ENCODE measurements at places on chromosomes 4 and X.
A peak's percentile ranks its signal among the peaks of the same experiment; 100 is the strongest.

DNA sequence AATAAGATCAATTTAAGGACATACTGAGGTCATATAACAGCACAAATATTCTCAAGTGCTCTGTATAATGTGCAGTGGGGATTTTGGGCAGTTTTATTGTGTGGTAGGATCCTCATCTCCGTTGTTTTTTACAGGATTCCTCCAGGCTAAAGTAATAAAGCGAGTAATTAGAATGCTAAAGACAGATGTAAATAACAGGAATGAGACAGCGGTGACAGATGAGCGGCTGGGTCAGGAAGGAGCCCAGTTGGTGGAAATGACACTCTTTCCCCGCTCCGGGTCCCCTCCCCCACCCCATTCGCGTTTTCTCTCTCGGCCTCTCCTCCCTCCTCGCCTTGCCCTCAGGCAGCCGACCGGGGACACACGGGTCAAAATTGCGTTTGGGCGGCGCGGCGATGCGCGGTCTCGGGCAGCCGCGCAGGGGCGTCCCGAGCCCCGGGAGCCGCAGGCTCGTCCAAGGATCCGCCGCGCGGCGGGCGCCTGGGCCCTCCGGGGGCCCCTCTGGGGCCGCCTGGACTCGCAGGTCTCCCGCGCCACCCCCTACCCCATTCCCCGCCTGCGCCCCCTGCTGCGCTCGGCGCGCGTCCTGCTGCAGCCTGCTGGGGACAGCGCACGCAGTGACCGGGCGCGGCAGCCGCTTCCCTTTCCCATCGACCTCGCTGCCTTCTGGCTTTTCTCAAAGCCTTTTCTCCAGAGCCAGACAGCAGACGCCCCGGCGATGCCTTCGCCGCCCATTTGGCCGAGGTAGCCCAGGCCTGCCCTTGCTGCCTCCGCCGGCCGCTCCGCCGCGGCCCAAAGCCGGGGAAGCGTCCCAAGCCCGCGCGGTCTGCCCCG lies 16.2 kb downstream of the POU4F2 start:
- H3K27me3 ChIP-seq: peaks cover 66% of the 10 kb centered on the region
- no peak overlapping the region for H3K27ac ChIP-seq
- H3K36me3 ChIP-seq: no peaks in the 10 kb centered on the region
- H3K4me3 ChIP-seq: no peak overlapping the region

GRCh38 chrX:46812445-46812844 lies 24.4 kb upstream of the RP2 start:
- no peak overlapping the region for H3K4me3 ChIP-seq
- H3K27ac ChIP-seq: no peak overlapping the region
- no peaks in the 10 kb centered on the region for H3K4me1 ChIP-seq
- no peak for DNase-seq
- H3K27me3 ChIP-seq: no peaks in the 10 kb centered on the region

- no peak overlapping the region for H3K27ac ChIP-seq
- no peak for DNase-seq
- no peak overlapping the region for H3K4me3 ChIP-seq
Measured at GRCh38 chr4:82842593-82842992, 44.0 kb upstream of the SCD5 start.

DNA sequence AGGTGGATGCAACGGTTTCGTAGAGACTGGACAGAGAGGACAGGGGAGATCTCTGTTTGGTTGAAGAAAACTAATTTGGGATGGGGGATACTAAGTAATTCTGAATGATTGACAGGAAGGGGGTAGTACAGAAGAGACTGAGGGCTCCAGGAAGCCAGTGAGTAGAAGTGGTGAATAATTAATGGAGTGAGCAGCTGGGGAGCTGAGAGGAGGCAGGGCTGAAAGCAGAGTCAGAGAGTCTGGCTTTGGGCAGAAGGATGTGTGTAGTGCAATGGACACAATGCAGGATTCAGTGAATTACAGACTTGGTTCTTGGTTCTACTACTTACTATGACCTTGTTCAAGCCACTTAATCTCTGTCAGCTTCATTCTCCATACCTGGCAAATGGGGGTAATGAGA lies 161.7 kb downstream of the RBMX2 start:
- no peaks in the 10 kb centered on the region for H3K36me3 ChIP-seq
- no peaks in the 10 kb centered on the region for H3K27me3 ChIP-seq
- no peak for DNase-seq

DNA sequence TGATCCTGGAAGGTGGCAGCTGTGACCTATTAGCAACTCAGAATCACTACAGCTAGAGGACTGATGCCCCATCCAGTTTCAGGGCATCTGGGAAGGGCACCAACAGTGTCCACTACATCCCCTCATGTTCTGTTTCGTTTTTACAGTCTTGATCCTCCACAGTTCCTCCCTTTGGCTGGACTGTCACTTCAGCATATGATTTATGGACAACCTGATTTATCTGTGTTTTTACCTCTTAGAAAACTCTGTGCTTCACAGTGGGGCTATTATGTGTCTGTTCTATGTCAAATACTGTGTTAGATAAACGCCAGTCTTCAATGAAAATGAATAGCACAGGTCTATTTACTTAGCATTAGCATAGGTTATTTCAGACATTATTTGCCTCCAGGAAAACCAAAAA lies 63.1 kb upstream of the GRPR start:
- DNase-seq: no peak
- H3K27ac ChIP-seq: no peak overlapping the region
- H3K4me3 ChIP-seq: no peak overlapping the region
- H3K36me3 ChIP-seq: no peaks in the 10 kb centered on the region
- no peaks in the 10 kb centered on the region for H3K27me3 ChIP-seq

DNA sequence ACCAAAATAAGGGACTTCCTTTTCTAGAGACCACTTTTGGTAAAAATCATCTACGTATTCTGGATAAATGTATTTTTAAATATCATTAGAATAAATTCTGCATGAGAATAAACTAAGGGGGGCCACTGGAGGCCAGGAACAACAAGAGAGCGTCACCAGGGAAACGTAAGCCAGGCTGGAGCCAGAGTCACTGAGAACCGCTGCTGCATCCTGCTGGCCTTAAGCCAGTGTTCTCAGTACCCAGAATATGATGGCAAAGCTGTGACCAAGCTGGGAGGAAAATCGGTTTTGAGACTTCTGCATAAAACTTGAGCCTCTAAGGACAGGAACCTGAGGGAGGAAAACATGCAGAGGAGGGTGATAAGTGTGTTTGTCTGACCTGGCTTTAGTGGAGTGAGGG lies 63.0 kb upstream of the FAM9A start:
- no peak overlapping the region for H3K27ac ChIP-seq
- H3K4me3 ChIP-seq: no peak overlapping the region
- H3K4me1 ChIP-seq: no peaks in the 10 kb centered on the region
- H3K27me3 ChIP-seq: peaks cover 6% of the 10 kb centered on the region
- DNase-seq: no peak

GRCh38 chrX:70172221-70172620 lies 5.1 kb upstream of the DGAT2L6 start:
- H3K4me3 ChIP-seq: no peak overlapping the region
- H3K27me3 ChIP-seq: no peaks in the 10 kb centered on the region
- H3K4me1 ChIP-seq: peaks cover 6% of the 10 kb centered on the region
- H3K36me3 ChIP-seq: peaks cover 5% of the 10 kb centered on the region

- no peaks in the 10 kb centered on the region for H3K27me3 ChIP-seq
- no peak overlapping the region for H3K27ac ChIP-seq
- H3K4me3 ChIP-seq: no peak overlapping the region
- no peaks in the 10 kb centered on the region for H3K4me1 ChIP-seq
Measured at GRCh38 chrX:46502848-46503247, 42.4 kb downstream of the ZNF674 start.

GRCh38 chr4:177190995-177191580 lies 118.6 kb upstream of the NEIL3 start:
- H3K27me3 ChIP-seq: no peaks in the 10 kb centered on the region
- H3K27ac ChIP-seq: no peak overlapping the region
- no peaks in the 10 kb centered on the region for H3K36me3 ChIP-seq
- DNase-seq: no peak

- no peak for DNase-seq
- H3K36me3 ChIP-seq: no peaks in the 10 kb centered on the region
- H3K4me3 ChIP-seq: no peak overlapping the region
- no peaks in the 10 kb centered on the region for H3K4me1 ChIP-seq
- peaks cover 12% of the 10 kb centered on the region for H3K27me3 ChIP-seq
Measured at GRCh38 chr4:113943863-113944262, 35.6 kb downstream of the ARSJ start.

DNA sequence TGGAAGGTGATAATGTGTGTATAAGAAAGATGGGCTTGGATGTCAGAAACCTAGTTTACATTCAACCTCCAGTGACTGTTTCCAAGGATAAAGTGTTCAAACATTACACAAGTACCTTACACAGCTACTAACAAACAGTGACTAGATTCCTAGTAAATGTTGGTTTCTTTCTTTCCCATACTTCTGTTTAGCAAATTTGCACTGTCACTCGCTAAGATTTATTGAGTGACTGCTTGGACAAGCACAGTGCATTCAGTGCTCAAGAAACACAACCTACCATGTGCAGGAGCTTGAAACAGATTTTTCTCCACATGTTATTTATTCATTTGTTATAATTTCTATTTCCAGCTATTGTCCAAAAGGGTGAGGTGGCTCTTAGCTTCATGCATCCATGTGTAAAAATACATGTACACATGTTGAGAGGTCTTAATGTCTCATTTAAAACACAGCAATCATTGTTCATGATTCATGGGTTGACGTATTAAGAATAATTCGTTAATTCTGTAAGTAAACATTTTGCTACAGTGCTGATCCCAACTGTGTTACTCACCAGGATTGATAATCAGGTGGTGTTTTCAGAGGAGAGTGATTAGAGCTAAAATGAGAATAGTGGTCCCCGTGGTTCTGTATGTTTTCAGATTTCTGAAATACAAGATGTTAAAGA lies 153.0 kb downstream of the DCLK2 start:
- H3K36me3 ChIP-seq: no peaks in the 10 kb centered on the region
- H3K27ac ChIP-seq: no peak overlapping the region
- H3K4me1 ChIP-seq: no peaks in the 10 kb centered on the region
- H3K27me3 ChIP-seq: no peaks in the 10 kb centered on the region
- no peak overlapping the region for H3K4me3 ChIP-seq

DNA sequence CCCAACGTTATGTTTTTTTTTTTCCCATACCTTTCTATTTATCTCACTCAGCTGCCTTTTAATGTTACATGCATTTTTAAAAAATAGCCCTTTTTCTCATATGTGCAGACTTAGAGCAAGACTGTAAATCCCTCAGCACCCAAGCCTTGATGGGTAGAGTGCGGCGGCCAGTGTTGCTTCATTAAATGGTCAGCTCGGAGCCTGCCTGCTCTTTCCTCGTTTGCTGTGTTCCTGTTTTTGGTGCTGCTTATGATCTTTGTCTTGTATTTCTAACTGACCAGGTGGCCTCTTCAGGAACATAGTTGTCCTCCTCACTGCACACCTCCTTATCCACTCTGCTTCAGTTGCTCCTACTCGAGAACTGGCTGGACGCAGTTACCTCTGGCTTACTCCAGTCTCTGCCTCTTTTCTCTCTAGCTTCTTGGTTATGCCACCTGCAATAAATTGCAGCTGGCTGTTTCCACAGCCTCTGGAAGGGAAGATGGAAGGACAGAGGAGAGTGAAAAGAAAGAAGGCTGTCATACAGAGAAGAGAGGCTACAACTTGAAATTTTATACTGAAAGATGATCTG lies 10.7 kb downstream of the RBPJ start:
- no peak for DNase-seq
- H3K4me1 ChIP-seq: peaks cover 14% of the 10 kb centered on the region
- H3K27ac ChIP-seq: no peak overlapping the region
- H3K36me3 ChIP-seq: peaks cover 3% of the 10 kb centered on the region
- H3K4me3 ChIP-seq: no peak overlapping the region

DNA sequence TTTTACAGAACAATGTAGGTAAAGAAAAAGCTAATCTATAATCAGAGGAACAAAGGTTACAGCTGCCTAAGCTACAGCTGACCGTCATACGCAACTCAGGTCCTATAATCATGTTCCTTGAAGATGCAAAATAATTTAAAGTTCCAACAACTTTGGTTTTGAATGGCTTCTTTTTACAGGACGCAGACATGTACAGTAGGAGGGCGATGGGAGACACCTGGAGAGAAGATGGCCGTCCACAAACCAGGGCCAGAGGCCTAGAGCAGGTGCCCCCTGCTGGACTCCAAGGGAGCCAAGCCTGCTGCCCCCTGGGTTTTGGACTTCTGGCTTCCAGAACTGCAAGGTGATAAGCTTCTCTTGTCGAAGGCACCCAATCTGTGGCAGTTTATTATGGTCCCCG lies 10.6 kb downstream of the HGFAC start:
- H3K36me3 ChIP-seq: peaks cover 2% of the 10 kb centered on the region
- no peak overlapping the region for H3K27ac ChIP-seq
- peaks cover 8% of the 10 kb centered on the region for H3K27me3 ChIP-seq
- no peaks in the 10 kb centered on the region for H3K4me1 ChIP-seq
- no peak overlapping the region for H3K4me3 ChIP-seq
- no peak for DNase-seq

- H3K4me3 ChIP-seq: peak overlapping the region; percentile 81
- DNase-seq: no peak
- H3K27me3 ChIP-seq: no peaks in the 10 kb centered on the region
- H3K27ac ChIP-seq: peak overlapping the region; percentile 93
Measured at GRCh38 chrX:37817579-37817978, 29.8 kb downstream of the DYNLT3 start.

DNA sequence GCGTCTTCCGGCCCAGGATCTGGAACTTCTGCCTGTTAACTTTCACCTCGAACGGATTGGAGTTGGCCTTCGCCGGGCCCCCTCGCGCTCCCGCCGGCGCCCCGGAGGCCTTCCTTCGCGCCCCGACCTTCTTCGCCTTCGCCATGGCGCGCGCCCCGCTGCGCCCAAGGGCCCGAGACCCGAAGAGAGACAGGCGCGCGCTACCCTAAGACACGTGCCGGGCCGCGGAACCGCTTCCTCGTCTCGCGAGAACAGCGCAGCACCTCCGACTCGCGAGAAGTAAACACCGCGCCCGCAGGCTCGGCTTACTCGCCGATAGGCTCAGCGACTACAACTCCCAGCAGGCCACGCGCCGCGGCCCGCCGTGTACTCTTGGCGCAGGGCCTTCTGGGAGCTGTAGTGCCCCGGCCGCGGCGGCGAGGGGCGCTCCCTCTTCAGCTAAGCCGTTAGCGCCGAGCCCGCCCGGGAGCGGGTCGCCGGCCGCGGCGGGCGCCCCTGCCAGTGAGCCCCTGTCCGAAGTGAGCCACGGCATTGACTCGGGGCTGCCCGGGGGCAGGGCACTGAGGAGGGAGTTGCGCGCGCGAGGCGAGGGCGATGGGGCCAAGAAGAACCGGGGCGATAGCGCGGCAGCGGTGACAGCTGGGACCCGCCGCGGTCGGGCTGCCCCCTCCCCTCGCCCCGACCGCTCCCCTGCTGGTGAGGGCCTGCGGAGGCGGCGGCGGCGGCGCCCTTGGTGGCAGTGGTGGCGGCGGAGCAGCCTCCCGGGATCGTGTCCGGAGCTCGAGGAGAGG lies at the start of the genes GRK4 and NOP14:
Gene GRK4, plus strand, starts transcription at position 397 of the 791 bp plus-strand sequence. CDS start 500 bp downstream, outside the sequence.
Gene NOP14, minus strand, starts transcription at position 232 of the 791 bp plus-strand sequence. Its CDS starts 87 bp downstream, at position 145.
- no peaks in the 10 kb centered on the region for H3K27me3 ChIP-seq
- peak; percentile 89 for DNase-seq
- peak within 1 kb of the TSS; percentile 92 for H3K27ac ChIP-seq
- H3K4me3 ChIP-seq: peak within 1 kb of the TSS; percentile 91

GRCh38 chr4:2172627-2173231 lies 69.2 kb downstream of the HAUS3 start:
- H3K27ac ChIP-seq: no peak overlapping the region
- H3K36me3 ChIP-seq: no peaks in the 10 kb centered on the region
- no peaks in the 10 kb centered on the region for H3K4me1 ChIP-seq
- DNase-seq: no peak

GRCh38 chrX:103248553-103248952 lies 6.4 kb downstream of the TCEAL8 start:
- H3K27me3 ChIP-seq: no peaks in the 10 kb centered on the region
- peaks cover under 1% of the 10 kb centered on the region for H3K4me1 ChIP-seq
- peaks cover 3% of the 10 kb centered on the region for H3K36me3 ChIP-seq

GRCh38 chr4:121824950-121825349 lies 1.3 kb upstream of the CCNA2 start:
- H3K27ac ChIP-seq: no peak overlapping the region
- no peak overlapping the region for H3K4me3 ChIP-seq
- peaks cover 17% of the 10 kb centered on the region for H3K4me1 ChIP-seq
- H3K27me3 ChIP-seq: no peaks in the 10 kb centered on the region

Data from activated B cell treated with CpG ODN at 0.5 μM for 24 hours (primary cell).